ENCODE measurements at places on chromosomes 16 and 17.
A peak's percentile ranks its signal among the peaks of the same experiment; 100 is the strongest.

GRCh38 chr17:40018211-40019121 is 3.2 kb downstream of the CSF3 start:
- DNase-seq, result no peak

- DNase-seq, result no peak
Observed at GRCh38 chr16:85979605-85980004, 80.6 kb downstream of the IRF8 start.

DNA sequence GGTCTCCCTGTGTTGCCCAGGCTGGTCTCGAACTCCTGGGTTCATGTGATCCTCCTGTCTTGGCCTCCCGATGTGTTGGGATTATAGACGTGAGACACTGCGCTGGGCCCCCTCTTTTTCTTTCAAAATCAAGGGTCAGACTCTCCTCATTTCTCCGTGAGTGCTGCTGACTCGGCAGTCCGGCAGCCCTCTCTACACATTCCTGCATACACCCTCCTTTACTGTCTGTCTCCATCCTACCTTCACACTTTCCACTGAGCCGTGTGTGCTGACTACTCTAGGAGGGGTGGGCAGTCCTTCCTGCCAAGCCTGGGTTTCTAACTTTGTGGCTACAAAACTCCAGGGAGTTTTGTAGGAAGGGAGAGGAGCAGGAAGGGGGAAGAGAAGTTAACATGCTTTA is 195.2 kb downstream of the PARN start:
- no peak for DNase-seq

GRCh38 chr17:17804007-17804406 is 32.8 kb downstream of the SREBF1 start:
- no peak for DNase-seq

DNA sequence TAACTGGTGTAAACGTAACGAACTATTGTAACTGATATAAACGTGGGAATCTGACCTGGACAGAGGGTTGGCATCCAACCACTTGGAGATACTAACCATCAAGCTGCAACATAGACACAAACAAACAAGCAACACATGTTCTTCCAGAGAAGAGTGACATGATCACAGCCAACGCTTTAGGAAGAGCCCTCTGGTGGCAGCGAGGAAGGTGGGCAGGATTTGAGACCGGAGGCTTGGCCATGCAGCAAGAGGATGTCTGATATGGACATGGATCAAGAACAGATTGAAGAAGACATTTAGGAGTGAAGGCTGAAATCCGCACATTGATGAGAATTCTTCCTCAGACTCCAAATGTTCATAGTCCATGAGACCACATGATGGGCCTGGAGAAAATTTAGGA is 40.3 kb upstream of the TNRC6A start:
- DNase-seq, result no peak

DNA sequence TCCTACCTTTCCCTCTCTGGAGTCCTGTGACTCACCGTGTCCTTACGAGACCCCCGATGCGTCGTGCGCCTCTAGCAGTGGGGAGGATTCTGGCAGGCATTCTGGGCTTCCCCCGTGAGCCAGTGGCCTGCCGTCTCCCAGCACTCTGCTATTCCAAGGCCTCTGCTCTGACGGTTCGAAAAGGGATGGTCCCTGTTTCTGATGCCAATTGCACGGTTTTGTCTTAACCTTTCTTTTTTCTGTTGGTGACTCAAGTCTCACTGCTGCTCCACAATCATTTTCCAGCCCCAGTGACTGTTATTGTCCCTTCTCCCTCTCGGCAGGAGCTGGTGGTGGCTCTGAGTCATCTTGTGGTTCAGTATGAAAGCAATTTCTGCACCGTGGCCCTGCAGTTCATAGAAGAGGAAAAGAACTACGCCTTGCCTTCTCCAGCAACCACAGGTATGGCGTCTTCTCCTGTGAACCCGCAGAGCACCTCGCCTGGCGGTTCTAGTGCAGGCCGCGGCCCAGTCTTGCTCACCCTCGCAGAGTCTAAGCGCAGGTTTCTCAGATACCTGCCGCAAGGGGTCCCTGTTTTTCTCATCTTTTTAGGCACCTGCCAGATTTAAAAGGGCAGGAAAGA is 100.1 kb upstream of the CHMP6 start:
- peak; percentile 63 for DNase-seq

GRCh38 chr17:73028299-73028755 is 64.2 kb downstream of the SLC39A11 start:
- DNase-seq, result no peak

DNA sequence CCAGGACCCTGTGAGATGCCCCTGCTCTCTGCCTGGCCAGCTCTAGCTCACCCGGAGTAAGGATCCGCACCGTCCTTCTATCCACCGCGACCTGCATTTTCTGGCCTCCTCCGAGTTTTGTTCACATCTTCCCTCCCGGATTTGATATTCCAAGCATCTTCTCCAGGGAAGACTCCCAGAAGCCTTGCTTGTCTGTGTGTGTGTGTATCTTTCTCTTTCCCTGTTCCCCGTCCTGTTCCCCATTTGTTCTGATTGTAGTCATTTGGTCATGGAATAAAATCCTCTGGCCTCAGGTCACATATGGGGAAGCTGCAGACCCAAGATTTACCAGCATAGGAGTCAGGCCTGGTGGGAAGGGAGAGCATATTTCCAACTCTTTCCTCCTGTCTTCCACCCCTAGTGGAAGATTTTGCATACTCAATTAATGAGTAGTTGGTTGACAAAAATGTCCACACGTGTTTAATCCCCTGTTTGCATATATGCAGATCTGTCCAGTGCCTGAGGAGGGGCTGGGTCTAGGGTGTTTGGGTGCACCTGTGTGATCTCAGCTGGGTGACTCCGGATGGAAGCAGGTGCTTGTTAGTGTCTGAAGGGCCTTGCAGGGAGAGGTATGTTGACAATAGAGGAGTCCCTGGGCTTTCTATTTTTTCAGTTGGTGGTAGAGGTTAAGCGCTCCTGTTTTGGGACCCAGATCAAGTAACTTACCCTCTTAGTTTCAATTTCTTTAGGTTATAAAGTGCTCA is 1.9 kb downstream of the PRAC1 start:
- no peak for DNase-seq

DNA sequence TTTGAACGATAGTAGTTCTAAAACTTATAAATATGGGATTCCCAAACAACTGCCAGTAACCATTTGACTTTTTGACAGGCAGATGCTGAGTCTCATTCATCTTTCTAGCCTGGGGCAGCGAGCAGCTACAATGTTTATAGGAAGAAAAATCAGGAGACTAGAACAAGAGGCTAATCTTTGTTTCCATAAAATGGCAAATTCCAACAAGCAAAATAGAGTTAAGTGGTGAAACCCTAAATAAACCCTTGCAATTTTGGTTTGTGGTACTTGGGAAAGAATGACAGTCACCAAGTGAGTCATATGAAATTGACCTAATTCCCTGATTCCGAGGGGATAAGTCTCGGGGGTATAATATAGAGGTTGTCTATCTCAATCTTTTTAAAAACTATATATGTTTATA is 27.3 kb upstream of the HS3ST2 start:
- DNase-seq, result no peak
